ENCODE measurements at places on chromosomes 6 and 20.

DNA sequence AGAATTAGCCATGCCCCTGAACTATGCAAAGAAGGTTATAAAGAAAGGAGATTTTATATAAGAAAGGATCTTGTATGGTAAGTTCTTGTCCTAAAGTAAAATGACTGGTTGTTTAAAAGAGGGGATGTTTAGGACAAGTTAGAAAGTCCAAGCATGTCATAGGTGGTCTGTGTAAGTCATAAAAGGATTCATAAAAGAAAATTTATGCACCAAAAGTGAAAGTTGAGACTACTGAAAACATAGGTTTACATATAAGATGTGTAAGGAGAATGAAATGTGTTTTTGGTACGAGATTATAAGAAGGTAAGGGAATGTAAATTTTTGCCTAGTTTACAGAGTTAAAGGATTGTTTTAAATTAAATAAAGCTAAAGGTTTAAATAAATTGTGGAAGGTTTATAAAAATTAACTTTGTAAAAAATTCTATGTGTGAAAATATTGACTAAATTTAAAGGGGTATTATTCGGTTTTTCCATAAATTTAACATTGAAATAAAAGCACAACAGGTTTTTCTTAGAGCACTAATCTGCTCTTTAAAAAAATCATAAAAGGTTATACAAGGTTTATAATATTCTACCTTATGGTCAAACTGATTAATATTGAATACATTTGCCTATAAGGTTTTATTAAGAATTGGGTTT is 93.6 kb upstream of the UST start:
- DNase-seq: no peak

- no peak for DNase-seq
Measured at GRCh38 chr6:95686895-95687294, 109.6 kb downstream of the MANEA start.

- no peak for DNase-seq
Measured at GRCh38 chr6:169906004-169906687, 154.7 kb downstream of the ERMARD start.

GRCh38 chr6:50658561-50658960 is 54.8 kb upstream of the TFAP2D start:
- no peak for DNase-seq

DNA sequence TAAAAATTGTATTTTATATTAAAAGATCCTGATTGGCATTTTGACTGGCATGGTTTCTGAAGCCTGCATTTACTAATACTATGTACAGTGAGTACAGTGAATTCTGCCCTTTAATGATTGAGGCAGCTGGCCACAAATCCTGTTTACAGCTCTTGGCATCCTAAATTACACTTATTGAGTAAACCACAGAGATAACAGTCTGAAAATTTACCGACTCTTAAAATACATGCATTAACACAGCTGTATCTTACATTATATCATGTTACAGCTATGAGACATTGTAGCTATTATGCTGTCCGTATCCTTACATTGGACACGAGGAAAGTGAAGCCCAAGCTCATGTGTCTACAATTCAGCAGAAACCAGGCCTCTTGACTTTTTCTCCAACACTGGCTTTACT is 90.8 kb downstream of the FAM83B start:
- DNase-seq: no peak

DNA sequence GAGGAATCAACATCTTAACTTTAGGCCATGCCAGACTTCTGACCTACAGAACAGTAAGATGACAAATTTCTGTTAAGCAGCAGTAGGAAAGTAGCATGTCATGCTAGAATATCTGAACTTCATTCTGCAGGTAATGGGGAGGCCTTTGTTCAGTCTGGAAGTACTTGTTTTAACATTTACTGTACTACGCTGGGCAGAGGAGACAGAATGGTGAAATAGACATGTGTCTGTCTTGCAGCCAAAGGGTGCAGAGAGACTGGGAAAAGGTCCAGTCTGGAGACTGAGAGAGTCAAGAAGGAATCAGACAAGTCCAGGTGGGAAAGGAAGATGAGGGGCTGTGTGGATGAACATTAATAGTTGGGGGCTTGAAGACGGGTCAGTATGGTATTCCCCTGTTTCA is 17.5 kb upstream of the ZBTB2 start:
- no peak for DNase-seq

DNA sequence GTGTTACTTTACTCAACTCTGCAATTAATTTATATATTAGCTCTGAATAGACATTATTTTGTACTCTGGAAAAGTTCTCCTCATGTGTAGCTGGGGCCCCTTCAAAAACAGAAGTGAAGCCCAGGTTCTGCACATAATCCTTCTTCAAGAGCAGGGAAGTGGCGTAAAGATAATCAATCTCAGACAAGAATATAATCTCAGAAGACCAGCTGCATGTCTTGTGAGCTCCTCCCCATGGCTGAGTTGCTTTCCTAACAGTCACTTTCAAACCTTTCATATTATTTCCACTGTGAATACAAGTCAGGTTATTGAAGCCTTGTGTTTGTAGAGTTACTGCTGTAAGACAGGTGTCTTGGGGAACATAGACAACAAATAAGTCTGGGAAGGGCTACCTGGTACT is 691.9 kb downstream of the RFPL4B start:
- no peak for DNase-seq

DNA sequence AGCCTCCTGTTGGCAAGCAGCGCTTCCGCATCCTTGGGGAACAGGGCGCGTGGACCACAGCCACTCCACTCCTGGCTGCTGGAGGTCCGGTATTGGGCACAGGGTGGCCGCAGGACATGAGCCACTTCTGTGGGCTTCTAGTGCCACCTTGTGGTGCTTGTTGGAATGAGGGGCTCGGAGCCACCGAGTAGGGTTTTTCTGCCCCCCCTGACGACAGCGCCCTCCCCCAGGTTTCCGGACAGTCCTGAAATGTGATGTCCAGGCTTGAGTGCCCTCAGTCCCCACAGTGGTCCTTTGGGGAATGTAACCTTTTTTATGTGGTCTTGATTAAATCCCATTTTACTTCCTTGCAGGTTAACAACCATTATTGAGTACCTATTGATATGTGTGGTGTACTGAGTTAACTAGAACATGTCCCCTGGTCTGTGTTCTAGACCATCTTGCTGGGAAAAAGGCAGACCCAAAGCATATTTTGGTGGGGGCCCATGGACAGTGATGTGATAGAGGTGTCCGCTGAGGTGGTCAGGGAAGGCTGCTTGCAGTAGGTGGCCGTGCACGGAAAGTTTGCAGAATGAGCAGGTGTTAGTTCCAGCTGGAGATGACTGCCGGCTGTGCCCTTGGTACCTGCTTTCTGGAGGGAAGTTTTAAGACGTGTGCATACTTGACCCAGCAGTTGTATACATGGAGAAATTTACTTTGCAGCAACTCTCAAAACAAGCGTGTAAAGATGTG is 70.0 kb downstream of the PTPN1 start:
- peak; percentile 52 for DNase-seq

GRCh38 chr6:155311086-155311485 is 3.2 kb downstream of the TFB1M start:
- no peak for DNase-seq

GRCh38 chr6:28747631-28748157 is 176.1 kb downstream of the TRIM27 start:
- no peak for DNase-seq

DNA sequence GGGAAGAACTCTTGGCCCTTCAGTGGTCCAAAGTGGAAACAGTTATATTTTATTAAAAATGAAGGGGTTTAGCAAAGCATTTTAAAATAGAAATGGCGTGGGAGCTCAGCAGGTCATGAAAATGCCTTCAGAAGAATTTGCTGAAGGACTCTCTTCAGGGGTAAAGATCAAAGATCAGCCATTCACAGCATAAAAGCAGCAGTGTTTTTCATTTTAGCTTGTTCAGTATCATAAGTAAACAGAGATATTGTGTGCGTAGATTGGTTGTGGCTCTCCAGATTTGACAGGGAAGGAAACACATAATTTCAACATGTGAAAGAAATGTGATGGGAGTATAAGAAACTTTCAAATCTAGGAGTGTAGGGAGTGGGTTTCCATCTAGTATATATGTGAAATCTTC is 519.2 kb upstream of the MAP3K7 start:
- no peak for DNase-seq

- no peak for DNase-seq
Measured at GRCh38 chr6:37607944-37608343, 89.7 kb downstream of the MDGA1 start.

DNA sequence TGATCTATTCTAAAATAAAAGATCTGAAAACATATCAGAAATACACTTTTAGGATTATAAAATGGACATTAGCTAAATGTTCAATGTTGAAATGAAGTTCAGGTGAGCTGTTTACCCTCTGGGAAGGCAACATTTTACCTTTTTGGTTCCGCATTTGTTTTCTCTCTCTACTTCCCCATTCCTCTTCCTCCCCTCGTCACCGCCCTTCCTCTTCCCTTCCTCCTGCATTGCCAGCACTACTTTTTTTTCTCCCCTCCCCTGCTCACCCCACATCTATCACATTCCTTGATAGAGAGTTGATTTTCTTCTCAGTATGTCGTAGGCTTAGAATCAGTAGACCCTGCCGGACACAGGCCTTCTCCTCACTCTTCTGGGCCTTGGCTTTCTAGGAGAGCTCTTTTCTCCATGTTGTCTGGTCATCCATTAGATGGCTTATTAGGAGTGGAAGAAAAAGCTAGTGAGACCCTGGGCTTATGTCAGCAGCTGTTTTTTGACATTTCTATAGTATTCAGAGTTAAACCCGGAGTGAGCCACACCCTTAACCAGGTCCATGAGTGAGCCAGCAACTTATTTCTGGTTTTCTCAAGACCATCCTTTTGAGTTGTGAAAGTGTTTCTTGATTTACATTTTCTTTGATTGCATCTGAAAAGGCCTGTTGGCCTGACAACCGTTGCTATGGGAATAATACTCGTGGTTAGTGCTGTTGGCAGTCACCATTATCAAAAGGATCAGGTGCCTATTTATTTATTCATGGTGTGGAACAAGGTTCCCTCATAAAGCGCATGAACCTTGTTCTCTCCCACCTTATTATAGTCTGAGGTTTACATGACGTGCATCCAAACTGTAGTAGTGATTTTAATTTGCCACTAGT is 90.9 kb downstream of the DTD1 start:
- no peak for DNase-seq

DNA sequence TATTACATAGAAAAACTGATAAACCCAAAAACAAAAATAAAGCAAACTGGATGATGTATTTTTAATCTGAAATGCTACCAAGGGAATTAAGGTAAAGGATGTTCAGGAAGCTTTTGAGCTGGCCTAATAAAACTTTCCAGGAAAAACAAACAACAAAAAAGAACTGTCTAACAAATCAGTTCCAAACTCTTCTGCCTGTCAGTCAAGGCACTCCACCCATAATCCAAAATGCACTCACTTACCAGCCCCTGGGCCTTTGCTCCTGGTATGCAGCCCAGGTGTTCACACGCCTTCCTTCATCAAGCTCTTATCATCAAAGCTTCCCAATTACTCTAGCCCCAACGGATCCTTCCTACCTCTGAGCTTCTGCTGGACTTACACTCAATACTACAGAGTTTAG is 3.7 kb downstream of the EXOC2 start:
- DNase-seq: no peak

DNA sequence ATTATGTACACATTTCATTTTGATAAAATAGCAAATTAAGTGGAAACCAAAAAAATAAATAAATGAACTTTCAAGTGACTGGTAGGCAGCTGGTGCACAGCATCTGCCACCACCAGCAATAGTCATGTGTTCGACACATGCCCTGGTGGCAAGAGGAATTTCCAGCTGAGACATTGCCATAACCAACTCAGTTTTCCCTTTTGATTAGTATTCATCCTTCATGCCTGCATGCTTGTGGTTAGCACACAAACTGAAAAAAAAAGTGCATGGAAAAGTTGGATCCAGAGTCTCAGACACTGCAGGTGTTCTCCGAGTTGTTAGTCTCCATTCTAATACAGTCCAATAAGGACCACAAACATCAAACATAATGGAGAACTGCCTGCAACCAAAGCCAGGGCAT is 156.0 kb upstream of the SOX4 start:
- DNase-seq: no peak

DNA sequence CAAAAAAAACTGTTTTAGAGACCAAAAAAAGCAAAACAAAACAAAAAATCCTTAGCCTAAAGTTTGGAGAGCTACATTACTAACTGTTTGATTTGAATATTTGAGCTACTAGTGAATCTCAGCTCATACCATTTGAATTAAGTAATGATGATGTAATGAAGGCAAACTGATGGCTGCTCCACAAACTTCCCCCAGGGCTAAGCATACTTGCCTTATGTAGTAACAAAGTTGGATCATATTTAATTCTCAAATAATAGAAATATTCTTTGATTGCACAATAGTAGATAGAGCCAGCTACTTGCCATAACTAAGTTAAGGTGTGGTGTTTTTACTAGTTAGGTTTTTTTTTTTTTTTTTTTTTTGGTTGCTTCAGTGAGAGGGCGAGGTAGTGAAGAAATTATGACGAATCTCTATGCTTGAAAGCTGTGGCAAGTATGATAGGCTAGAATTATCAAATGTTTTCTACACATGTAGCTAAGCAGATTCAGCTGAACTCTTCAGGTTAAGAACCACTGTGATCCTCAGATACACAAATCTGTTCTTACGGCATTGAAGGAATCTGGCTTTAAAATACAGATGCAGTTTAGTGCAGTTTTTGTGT is 2.9 kb downstream of the RAB32 start:
- DNase-seq: no peak

- DNase-seq: no peak
Measured at GRCh38 chr6:82068721-82069120, 178.8 kb downstream of the IBTK start.

- DNase-seq: no peak
Measured at GRCh38 chr6:150157081-150157480, 14.2 kb downstream of the PPP1R14C start.

DNA sequence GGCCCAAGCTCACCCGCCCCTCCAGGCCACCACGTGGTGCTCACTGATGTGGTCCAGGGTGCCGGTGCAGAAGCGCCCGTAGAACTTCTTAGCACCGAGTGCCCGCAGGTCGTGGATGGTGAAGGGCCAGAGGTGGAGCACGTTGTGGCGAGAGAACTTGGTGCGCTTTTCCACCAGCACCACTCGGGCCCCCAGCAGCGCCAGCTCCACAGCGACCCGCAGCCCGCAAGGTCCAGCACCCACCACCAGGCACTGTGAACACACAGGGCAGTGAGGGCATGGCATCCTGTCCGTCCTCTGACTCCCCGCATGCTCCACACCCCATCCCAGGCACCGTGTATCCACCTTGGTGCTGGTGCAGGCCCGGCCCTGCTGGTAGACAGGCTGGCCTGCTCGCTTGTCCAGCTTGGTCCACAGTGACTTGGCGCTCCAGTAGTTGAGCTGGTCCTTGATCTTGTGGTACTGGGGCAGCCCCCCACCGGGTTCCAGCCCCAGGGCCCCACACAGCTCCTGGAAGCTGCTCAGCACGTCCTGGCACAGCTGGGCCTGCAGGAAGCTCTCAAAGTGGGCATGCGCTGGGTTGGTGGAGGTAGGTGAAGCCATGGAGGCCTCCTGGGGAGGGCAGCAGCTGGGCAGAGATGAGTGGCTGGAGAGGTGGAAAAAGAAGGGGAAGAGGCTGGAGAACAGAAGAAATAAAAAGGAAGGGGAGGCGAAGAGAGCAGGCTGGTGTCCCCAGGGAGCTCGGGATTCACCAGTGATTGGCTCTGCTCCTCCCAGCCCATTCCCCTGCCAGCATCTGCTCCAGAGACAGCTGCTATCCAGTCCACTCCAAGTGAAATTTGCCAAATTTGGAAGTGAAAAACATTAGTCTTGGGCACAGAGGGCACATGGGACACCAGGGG is 1.7 kb downstream of the MICAL1 start:
- DNase-seq: no peak

GRCh38 chr6:68497927-68498326 is 137.2 kb upstream of the ADGRB3 start:
- DNase-seq: no peak

- DNase-seq: no peak
Measured at GRCh38 chr6:124962639-124963415, 590 bp downstream of the RNF217 start.

All from activated CD4-positive, alpha-beta T cell treated with anti-CD3 and anti-CD28 coated beads, Interleukin-2, amount 50 U/mL, for 1 hour (primary cell).